ENCODE measurements at places on chromosomes 5 and 9. TPM values are rescaled to one million over a fixed set of nuclear protein-coding genes. Genes with fewer than 3 reads are reported as not detected.

HK3 gene
- not detected for total RNA-seq

SH3TC2 gene
- total RNA-seq: not detected

SHISAL2B gene
- total RNA-seq: not detected

TXNDC15 gene
- total RNA-seq: 50.0 TPM

PROP1 gene
- not detected for total RNA-seq

HTR4 gene
- total RNA-seq: not detected

MRPS27 gene
- 45.5 TPM for total RNA-seq

LCN12 gene
- total RNA-seq: 1.2 TPM

SLC46A2 gene
- not detected for total RNA-seq

CDKN2B-AS1 gene
- total RNA-seq: 3.4 TPM

STPG3 gene
- total RNA-seq: not detected

C8G gene
- not detected for total RNA-seq

C9orf43 gene
- 0.16 TPM for total RNA-seq

SLC6A7 gene
- total RNA-seq: not detected

DNA sequence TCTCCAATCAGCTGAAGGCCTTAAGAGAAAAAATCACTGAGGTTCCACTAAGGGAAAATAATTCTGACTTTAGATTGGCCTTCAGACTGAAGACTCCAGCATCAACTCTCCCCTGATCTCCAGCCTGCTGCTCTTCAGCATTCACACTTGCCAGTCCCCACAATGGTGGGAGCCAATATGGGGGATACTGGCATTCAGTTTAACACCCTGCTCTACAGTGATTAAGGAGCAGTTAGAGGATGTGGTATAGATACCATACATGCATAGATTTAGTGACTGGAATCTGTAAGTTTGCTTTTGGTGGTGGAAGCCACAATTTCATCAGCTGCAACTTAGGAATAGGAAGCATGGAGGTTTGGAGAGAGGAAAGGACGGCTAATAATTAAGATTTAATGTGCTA is 2017.7 kb upstream of the CDH6 start:
- no peaks in the 10 kb centered on the region for H3K36me3 ChIP-seq
- no peak for DNase-seq
- H3K4me1 ChIP-seq: no peaks in the 10 kb centered on the region

DNA sequence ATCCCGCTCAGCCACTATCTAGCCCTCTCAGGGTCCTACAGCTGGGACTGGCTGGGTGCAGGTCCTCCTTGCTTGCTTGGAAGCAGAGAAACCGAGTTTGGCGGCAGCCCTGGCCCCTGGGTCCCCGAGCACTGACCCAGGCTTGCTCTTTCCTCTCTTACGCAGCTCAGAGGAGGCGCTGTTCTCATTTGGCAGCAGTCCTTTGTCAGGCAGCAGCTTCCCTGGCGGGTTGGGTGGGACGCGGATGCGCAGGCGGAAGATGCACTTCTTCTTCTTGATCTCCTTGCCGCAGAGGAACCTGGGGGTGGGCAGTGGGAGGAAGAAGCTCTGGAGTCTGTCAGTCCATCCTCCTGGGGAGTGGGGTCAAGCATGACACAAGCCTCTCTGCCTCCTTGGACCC is 14.5 kb downstream of the PHF19 start:
- H3K27ac ChIP-seq: no peak overlapping the region
- DNase-seq: no peak

DNA sequence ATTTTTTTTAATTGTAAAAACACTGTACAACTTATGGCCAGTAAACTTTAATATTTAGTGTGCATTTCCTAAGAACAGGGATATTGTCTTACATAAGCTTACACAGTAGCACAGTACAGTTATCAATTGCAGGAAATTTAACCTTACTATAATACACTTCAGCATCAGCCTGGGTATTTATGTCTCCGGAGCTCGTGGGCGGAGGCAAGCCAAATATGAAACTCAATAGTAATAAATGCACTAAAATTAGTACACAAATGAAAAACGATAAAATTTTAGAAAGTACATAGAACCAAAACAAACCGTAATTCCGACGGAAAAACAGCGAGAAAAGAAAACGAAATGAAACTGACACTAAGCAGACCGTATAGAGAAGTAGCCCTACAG is 91.2 kb downstream of the ANXA2R start:
- H3K4me3 ChIP-seq: peak overlapping the region; percentile 83
- DNase-seq: no peak
- H3K27me3 ChIP-seq: no peaks in the 10 kb centered on the region
- peaks cover 33% of the 10 kb centered on the region for H3K4me1 ChIP-seq

GRCh38 chr5:136236479-136237083 is 43.6 kb upstream of the SMIM32 start:
- peaks cover 3% of the 10 kb centered on the region for H3K27me3 ChIP-seq
- DNase-seq: no peak
- H3K4me1 ChIP-seq: no peaks in the 10 kb centered on the region
- H3K4me3 ChIP-seq: no peak overlapping the region

GRCh38 chr9:124671861-124672260 is 99.2 kb downstream of the NR6A1 start:
- H3K27me3 ChIP-seq: peaks cover 26% of the 10 kb centered on the region
- no peak overlapping the region for H3K27ac ChIP-seq
- no peaks in the 10 kb centered on the region for H3K36me3 ChIP-seq
- DNase-seq: no peak

GRCh38 chr9:101268426-101268825 is 116.4 kb downstream of the BAAT start:
- H3K36me3 ChIP-seq: no peaks in the 10 kb centered on the region
- no peak overlapping the region for H3K4me3 ChIP-seq
- no peak for DNase-seq
- H3K4me1 ChIP-seq: no peaks in the 10 kb centered on the region

DNA sequence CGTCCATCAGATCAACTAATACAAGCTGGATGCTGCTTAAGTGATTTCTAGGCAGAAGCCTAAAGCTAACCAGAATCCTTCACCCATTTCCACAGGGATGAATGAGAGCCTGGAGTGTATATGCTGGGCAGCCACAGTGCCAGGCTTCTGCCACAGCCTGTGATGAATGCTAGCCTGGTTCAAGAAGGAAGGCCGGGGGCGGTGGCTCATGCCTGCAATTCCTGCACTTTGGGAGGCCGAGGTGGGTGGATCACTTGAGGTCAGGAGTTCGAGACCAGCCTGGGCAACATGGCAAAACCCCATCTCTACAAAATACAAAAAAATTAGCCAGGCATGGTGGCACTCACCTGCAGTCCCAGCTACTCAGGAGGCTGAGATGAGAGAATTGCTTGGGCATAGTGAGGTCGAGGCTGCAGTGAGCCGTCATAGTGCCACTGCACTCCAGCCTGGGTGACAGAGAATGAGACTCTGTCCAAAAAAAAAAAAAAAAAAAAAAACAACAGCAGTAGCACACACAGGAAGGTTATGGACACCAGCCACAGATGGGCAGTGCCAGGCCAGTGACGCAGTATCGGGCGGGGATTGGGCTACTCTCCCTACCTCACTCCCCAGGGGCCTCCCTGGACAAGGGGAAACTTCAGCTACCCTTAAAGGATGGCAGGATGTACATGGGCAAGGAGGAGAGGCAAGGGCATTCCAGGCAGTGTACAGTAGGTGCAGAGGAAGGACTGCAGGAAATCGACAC is 23.1 kb upstream of the HMCN2 start:
- H3K36me3 ChIP-seq: no peaks in the 10 kb centered on the region
- H3K4me1 ChIP-seq: peaks cover 34% of the 10 kb centered on the region
- no peak for DNase-seq
- no peaks in the 10 kb centered on the region for H3K27me3 ChIP-seq

- H3K4me1 ChIP-seq: no peaks in the 10 kb centered on the region
- H3K36me3 ChIP-seq: peaks cover 42% of the 10 kb centered on the region
- no peak overlapping the region for H3K4me3 ChIP-seq
- no peaks in the 10 kb centered on the region for H3K27me3 ChIP-seq
These were observed 45.6 kb upstream of the PTGER4 start for GRCh38 chr5:40634154-40634553.

GRCh38 chr5:67192719-67193438 is 3.7 kb downstream of the CD180 start:
- H3K27ac ChIP-seq: no peak overlapping the region
- DNase-seq: no peak
- H3K27me3 ChIP-seq: no peaks in the 10 kb centered on the region
- H3K4me3 ChIP-seq: no peak overlapping the region

DNA sequence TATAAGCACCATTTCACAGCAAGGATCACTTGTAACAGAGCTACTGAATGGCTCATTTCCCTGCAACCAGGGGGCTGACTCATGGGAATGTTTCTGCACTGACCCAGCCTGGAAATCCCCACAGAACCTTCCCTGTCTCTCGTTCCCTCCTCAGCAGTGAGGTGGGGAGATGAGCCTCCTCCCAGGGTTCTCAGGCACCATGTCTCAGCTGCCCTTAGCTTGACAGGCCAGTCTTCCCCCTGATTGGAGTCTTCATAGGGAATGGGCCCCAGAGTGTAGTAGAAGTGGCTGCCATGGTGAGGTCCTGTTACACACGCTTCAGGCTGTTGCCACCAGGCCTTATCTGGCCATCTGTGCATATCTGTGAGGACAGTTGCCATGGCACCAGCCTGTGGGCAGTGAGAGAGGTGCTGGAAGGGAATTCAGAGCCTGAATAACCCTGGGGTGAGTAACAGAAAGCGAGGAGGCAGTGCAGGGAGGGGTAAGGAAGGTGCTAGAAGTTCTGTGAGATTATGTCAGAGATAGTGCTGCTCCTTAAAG is 324.4 kb downstream of the ENC1 start:
- peaks cover 8% of the 10 kb centered on the region for H3K27me3 ChIP-seq
- H3K4me1 ChIP-seq: no peaks in the 10 kb centered on the region
- H3K36me3 ChIP-seq: no peaks in the 10 kb centered on the region
- no peak overlapping the region for H3K4me3 ChIP-seq

GRCh38 chr9:116285320-116285719 is 131.7 kb downstream of the PAPPA start:
- H3K27me3 ChIP-seq: peaks cover 3% of the 10 kb centered on the region
- no peak overlapping the region for H3K27ac ChIP-seq
- no peaks in the 10 kb centered on the region for H3K36me3 ChIP-seq

DNA sequence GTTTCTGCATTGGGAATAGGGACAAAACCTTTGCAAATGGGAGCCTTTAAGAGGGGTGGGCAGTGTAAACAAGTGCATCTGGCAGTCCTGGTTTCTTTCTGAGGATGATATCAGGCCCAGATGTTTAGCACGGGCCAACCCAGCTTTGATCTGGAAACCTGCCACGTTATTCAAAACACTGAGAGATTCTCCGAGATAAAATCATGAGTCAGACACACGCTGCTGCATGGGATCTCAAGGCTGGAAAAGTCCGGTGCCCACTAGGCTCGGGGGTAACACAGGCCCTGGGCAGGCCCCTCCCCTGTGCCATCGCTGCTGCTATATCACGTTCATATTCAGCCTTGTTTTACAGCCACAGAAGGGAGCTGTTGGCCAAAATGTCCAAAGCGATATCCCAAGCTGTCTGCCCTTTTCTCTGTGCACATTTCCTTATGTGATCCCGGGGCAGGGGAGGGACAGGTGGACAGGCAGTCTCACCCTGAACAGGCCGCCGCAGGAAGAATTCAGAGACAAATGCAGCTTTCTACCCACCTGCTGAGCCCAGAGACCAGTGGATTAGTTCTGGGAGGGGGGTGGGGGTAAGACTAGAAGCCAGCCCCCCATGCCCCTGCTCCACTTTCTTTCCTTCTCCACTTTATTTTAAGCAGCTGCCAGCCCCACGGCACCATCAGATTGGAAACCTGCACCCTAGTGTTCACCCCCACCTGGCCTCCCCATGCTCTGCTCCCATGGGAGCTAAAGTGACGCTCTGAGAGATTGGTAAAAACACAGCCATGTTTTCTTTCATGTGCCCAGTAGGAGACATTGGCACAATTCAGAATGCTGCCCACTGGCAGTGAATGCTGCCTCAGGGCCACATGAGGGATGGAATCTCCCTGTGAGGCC is 63.1 kb downstream of the TMOD1 start:
- H3K4me3 ChIP-seq: no peak overlapping the region
- H3K36me3 ChIP-seq: no peaks in the 10 kb centered on the region
- peaks cover 17% of the 10 kb centered on the region for H3K27me3 ChIP-seq
- peaks cover 2% of the 10 kb centered on the region for H3K4me1 ChIP-seq

- H3K4me3 ChIP-seq: no peak overlapping the region
- H3K27me3 ChIP-seq: peaks cover 5% of the 10 kb centered on the region
- H3K27ac ChIP-seq: no peak overlapping the region
- DNase-seq: no peak
These were observed 29.5 kb downstream of the GDNF start for GRCh38 chr5:37810311-37810710.

DNA sequence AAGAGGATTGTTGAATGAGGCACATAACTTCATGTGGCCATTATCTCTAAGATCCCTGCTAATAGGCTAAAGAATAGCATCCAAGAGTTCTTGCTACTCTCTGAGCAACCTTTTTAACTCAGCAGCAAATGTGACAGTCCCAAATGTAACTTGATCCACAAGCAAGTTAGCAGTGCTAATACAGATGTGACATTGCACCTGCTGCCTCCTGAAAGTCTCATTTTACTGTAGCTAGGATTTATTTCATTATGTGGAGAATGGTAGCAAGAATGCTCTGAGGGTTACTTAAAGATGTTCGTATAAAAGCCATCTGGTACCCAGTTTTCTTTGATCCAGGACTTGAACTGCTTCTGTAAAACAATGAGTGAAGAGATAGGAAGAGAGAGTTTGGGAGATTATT is 45.8 kb downstream of the CDH10 start:
- no peaks in the 10 kb centered on the region for H3K27me3 ChIP-seq
- no peak overlapping the region for H3K27ac ChIP-seq
- H3K36me3 ChIP-seq: no peaks in the 10 kb centered on the region
- no peak overlapping the region for H3K4me3 ChIP-seq

DNA sequence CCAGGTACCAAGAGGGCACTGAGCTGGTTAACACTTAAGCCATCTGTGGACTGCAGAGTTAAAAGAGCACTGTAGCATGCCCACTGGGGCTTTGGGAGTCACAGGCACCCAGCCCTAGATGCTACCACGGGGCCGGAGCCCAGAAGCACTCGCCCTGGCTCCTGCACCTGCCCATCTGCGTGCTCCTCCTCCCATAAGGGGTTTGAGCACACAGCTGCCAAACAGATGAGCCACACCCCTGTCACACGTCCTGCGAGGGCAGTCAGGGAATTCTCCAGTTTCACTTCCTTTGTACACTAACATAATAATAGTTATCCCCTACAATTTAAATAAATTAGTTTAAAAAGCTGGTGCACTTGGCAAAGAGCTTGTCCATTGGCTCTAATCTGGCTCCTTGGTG is 4.5 kb upstream of the PCA3 start:
- peaks cover 5% of the 10 kb centered on the region for H3K27me3 ChIP-seq
- no peaks in the 10 kb centered on the region for H3K4me1 ChIP-seq
- no peak overlapping the region for H3K4me3 ChIP-seq
